Femur (tissue), 1 donor: ENCODE measurements at places on chromosomes 12 and 14.

DNA sequence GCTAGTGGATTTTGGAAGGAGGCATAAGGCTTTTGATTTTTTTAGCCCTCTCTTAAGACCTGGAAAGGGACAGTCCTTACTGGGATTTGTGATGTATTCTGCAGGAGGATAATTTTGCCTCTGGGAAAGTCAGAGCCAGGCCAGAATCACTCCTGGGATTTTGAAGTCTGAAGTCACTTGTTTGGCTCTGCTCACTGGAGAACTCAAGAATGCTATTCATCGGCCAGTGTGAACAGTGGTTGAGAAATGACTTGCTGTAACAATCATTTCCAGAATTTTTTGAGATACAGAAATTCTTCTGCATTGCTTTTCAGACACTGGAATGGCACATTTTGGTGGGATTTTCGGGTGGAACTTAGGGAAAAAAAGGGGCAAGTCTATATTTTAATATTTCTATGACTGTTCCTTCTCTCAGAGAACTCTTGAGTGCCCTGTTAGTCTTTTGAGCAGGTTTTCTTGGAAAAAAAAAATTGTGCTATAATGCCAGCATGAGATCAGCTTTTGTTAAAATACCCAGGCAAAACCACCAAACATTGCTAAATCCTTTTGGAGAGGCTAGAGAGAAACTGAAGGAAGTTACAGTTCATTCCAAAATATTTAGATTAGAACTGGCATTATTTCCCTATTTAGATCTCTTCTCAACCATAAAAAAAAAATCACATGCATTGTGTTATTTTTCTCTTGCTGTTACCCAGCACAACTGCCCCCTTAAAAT lies 26.1 kb upstream of the BHLHE41 start:
- DNase-seq: peak; percentile 18

DNA sequence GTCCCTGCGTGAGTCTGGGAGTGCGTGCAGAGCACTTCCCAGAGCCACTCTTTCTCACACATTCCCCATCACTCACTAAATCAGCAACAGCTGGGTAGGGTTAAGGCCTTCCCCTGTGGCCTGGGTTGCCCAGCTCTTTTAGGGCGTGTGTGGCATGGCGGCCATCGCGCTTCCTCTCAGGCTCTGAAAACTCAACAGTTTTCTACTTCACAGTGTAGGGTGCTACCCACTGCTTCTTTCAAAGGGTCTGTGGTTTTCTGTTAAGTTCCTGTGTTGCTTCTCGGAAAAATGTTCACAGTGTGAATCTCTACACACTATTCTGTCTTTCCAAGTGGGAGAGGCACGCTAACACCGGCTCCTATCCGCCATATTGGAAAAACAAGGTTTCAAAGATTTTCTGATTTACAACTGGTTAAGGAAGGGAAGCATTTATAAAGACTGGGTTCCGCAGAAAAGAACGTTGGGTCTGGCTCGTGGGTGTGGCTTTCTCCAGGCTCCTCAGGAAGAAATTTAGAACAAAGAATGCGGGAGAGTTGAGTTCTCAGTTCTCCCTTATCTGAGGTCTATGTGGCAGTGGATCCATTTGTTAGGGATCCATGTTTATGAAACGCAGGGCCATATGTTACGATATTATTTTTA lies 34.9 kb upstream of the AEBP2 start:
- DNase-seq: no peak

DNA sequence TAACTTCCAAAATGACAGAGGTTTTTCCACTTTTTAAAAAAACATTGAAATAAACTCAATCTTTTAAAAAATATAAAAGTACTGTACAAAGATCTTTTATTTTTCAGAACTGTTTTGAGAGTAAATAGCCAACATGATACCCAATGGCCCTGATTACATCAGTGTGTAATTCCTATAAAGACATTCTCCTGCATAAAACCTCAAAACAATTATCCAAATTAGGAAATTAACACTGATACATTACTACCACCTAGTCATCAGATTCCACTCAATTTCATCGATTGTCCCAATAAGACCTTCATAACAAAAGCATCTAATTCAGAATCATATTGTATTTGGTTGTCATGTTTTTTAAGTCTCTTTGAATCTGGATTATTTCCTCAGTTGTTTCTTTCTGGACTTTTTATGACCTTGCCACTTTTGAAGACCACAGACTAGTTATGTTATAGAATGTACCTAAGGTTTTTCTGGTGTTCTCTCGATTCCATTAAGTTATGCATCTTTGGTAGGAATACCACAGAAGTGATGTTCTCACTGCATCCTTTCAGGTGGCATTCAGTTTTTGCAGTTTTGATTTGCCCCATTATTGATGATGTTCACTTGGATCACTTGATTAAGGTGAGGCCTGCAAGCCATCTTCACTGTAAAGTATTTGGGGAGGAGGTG lies 4.0 kb upstream of the YEATS4 start:
- no peak for DNase-seq

DNA sequence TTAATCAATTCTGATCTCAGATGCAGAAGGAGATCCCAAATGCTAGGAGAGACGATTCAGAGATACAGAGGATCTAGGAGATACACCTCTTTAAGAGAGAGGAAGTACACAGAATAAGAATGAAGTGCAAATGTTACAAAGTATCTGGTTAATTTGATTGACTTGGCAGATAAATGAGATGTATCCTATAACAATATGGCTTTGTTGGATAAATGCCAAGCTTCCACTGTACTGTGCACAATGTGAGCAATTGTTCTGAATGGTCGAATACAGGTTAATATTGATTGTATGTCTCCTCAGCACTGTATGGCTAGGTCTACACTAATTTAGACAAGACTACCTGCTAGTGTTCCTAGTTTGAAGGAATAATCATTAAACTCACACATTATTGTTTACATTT lies 119.6 kb upstream of the PTPRB start:
- no peak for DNase-seq

DNA sequence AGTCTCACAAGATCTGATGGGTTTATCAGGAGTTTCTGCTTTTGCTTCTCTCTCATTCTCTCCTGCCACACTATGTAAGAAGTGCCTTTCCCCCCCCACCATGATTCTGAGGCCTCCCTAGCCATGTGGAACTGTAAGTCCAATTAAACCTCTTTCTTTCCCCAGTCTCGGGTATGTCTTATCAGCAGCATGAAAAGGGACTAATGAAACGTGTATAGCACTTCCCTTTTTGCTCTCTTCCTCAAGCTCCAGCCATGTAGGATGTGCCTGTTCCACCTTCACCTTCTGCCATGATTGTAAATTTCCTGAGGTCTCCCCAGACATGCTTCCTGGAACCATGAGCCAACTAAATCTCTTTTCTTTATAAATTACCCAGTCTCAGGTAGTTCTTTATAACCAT lies 7.0 kb upstream of the CRACR2A start:
- DNase-seq: no peak

DNA sequence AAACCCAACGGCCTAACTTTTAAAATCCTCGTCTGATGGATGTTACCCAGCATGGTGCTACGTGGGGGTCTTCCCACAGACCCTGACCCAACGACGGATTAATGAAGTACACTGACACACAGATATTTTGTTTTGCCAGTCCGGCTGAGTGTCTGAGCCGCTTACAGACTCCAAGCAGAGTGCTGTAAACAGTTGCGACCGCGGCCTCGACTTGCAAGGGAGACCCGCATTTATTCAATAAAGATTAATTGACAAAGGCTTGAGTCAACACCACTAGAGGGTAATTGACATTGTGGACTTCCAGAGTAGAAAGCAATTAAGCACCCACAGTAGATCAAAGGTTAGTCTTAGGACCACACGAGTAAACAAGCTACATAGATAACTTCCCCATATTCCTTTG lies 1042.4 kb downstream of the AACS start:
- DNase-seq: no peak

- no peak for DNase-seq
Measured at GRCh38 chr12:98830657-98831056, 185.6 kb downstream of the APAF1 start.

- DNase-seq: no peak
Measured at GRCh38 chr12:13167226-13167625, 29.3 kb upstream of the EMP1 start.

DNA sequence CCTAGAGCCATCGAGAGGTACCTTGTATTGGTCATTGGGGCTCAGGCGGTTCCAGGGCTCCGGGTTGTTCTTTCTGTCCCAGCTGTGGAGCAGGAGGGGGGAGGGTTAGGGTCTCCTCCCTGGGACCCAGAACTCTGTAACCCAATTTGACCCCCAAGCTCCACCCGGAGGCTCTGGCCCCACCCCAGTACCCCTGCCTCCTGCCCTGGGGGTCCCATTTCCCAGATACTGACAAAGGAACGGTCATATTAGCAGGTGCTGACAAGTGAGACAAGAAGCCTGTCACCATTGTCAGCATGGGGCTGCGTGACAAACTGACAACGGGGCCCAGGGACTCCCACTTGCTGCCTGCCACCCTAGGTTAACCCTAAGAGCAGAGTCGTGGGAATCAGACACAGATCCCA lies 6.2 kb downstream of the SHMT2 start:
- peak; percentile 25 for DNase-seq

- DNase-seq: no peak
Measured at GRCh38 chr12:124538194-124539082, 29.0 kb downstream of the NCOR2 start.
